ENCODE measurements at places on chromosomes 16 and 17.
A peak's percentile ranks its signal among the peaks of the same experiment; 100 is the strongest.

DNA sequence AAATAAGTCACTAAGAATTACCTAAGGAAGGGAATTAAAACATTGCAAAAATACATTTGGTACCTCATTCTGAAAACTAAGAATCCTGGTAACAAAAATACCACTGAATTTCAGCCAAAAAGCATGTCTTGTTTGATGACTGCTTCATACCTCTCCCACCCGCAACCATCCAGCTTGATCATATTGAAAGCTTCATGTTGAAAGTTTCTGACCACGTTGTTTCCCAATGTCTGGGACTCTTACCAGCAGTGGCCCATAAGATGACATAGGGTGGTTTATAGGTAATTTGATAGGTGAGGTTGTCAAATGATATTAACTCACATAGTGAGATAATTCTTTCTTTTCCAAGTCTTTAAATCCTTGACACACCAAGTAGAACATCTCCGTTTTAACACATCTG, 139.3 kb downstream of the CDH11 start:
- no peak for DNase-seq

- DNase-seq = no peak
Measured at GRCh38 chr16:31711344-31711845, 162.2 kb upstream of the ZNF267 start.

DNA sequence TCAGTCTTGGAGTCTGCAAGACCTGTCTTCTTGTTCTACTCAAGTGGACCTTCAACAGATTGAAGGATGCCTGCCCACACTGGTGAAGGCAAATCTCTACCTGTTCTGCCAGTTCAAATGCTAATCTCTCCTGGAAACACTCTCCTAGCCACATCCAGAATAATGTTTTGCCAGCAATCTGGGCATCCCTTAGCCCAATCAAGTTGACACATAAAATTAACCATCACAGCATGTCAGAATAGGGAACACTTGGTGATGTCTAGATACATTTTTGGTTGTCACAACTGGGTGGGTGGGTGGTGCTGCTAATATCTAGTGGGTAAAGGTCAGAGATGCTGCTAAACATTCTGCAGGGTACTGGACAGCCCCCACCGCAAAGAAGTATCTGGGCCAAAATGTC, 744.9 kb upstream of the SOX9 start:
- DNase-seq = no peak

GRCh38 chr16:89448656-89449055, 41.7 kb downstream of the ANKRD11 start:
- no peak for DNase-seq

GRCh38 chr17:12664894-12665262, 812 bp upstream of the MYOCD start:
- DNase-seq = no peak

- peak; percentile 81 for DNase-seq
Measured at GRCh38 chr17:35889818-35890773, 9.9 kb upstream of the CCL5 start.

GRCh38 chr16:4736546-4736945, 2.2 kb downstream of the DNAAF8 start:
- no peak for DNase-seq

- DNase-seq = no peak
Measured at GRCh38 chr16:49615576-49615975, 240.3 kb downstream of the ZNF423 start.

GRCh38 chr16:80948886-80949493, 57.7 kb downstream of the CMC2 start:
- no peak for DNase-seq

DNA sequence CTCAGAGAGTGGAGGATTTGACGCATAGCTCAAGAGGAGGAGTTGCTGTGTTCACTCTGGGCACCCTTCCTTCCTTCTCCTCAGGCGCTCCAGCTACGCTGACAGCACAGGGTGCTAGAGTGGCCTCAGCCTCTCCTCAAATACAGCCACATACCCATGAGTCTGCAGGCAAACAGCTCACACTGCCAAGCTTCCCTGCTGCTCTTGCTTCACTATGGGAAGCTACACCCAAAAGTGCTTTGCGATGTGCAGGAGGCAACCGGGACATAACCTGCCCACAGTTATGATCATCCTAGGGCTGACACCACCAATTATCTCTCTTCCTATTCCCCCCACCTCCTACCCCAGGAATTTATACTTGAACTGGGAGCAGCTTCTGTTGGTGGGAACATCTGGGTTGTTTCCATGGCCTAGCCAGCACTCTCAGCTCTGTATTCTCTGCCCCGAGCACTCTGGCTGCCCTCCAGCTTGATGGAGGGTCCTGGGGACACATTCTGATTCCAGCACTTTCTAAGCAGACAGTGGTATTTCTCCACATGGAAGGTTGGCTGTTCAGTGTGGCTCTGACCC, 40.3 kb upstream of the SREBF1 start:
- no peak for DNase-seq

DNA sequence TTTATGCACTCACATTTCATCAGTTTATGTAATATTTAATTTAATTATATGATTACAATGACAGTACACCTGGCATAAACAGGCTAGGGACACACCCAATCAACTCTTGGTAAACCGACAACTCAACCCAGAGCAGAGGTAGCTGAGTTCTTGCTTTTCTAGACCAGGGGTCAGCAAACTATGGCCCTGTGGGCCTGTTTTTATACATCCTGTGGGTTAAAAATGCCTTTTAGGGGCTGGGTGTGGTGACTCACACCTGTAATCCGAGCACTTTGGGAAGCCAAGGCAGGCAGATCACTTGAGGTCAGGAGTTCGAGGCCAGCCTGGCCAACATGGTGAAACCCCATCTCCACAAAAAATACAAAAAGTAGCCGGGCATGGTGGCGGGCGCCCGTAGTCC, 99.2 kb upstream of the TMEM97 start:
- no peak for DNase-seq

DNA sequence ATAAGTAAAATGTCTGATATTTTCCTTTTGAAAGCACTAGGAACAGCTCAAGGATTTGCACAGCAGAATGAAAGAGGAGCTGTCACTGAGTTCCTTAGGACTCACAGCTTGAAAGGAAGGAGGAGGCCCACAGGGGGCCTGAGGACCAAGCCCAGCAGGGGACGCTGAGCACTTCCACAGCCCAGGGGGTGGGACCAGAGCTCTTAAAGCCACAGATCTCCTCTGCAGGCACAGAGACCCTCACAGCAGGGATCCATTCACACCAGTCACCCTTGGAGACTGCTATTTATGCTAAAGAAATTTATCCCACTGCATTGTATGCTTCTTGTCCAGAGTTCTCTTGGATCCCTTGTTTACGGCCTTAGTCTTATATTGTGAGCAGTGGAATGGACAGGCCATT, 253.3 kb downstream of the STX8 start:
- no peak for DNase-seq

GRCh38 chr16:84754353-84754856, 54.6 kb downstream of the USP10 start:
- DNase-seq = peak; percentile 89

DNA sequence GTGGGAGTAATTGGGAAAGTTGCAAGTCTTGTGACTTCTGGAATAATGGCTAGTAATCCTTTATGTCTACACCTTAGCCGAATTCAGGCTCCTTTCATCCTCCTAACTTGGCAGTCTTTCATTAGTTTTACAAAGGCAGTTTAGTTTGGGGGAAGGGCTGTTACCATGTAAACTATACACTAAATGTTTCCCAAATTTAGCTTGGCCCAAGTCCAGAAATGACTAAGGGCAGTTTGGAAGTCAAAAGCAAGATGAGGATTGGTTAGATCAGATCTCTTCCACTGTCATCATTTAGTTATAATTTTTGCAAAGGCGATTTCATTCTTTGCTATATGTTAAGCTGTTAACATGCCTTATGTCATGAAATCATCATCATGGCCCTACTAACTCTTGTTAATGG, 115.4 kb upstream of the CACNG3 start:
- no peak for DNase-seq

GRCh38 chr17:59366040-59366757, 34.7 kb downstream of the YPEL2 start:
- peak; percentile 93 for DNase-seq

DNA sequence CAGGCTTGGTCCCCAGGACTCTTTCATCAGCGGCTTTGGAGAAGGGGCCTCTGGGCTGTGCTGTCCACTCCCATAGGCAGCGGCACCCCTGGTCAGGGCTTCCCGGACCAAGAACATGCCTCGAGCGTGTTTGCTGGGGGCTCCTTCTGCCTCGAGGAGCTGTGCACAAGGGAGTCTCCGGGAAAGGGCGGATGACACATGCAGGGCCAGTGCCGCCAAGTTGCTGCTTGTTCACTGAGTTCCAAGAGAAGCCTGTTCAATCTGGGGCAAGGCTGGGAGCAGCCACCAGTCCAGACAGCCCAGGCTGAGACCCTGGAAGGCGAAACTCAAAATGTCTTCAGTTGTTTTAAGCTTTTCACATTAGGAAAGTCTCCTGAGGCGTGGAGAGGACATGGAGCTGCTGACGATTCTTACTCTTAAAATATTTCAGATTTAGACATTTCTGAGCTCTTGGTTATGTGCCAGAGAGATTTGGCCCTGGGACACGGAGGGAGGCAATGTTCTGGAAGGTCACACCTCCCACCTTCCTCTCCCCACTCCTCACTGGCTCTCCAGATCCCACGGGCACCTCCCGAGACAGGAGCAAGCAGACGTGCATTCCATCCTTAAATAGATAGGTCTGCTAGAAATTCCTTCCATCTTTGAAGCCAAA, 84.5 kb upstream of the ZNF469 start:
- DNase-seq = no peak

GRCh38 chr17:73900516-73900915, 256.3 kb upstream of the SDK2 start:
- DNase-seq = no peak

DNA sequence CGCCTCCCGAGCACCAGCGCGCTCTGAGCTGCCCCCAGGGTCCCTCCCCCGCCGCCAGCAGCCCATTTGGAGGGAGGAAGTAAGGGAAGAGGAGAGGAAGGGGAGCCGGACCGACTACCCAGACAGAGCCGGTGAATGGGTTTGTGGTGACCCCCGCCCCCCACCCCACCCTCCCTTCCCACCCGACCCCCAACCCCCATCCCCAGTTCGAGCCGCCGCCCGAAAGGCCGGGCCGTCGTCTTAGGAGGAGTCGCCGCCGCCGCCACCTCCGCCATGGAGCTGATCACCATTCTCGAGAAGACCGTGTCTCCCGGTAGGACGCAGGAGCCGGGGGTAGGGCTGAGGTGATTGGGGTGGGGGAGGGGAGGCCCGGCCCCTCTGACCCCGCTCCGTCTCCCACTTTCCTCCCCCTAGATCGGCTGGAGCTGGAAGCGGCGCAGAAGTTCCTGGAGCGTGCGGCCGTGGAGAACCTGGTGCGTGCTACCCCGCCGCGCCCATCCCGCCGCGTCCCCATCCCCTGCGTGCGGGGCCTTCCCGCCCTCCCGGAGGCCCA, 329 bp downstream of the KPNB1 start:
- peak; percentile 44 for DNase-seq

DNA sequence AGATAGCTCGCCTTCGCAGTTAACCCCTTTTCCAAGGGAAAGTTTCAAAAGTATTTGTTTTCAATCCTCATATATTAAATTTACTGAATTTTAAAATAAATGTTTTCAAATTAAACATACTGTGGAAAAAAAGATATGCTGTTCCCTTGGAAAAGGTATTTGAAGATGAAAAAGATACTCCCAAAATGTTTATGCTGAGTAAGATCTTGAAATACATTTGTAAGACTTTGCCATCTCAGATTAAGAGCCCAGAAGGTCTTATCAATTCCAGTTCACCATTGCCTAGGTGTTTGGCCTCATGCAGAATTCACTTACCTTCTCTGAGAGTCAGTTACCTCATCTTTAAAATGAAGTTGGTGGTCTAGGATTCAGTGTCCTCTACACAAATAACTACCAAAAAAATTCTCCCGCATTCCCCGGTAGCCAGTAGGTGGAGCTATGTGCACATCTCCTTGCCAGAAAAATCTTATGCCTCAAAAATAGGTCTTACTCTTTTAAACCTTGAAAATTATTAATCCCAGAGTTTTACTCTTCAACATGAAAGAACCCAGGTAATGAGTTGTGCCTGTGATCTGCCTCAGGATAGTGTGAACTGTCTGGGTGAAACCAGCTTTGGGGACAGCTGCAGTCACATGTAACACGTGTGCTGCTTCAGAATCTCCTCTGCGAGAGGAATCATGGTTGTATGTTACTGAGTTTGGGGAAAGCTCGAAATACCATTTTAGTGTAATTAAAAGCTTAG, 178.3 kb downstream of the MRTFB start:
- peak; percentile 36 for DNase-seq

DNA sequence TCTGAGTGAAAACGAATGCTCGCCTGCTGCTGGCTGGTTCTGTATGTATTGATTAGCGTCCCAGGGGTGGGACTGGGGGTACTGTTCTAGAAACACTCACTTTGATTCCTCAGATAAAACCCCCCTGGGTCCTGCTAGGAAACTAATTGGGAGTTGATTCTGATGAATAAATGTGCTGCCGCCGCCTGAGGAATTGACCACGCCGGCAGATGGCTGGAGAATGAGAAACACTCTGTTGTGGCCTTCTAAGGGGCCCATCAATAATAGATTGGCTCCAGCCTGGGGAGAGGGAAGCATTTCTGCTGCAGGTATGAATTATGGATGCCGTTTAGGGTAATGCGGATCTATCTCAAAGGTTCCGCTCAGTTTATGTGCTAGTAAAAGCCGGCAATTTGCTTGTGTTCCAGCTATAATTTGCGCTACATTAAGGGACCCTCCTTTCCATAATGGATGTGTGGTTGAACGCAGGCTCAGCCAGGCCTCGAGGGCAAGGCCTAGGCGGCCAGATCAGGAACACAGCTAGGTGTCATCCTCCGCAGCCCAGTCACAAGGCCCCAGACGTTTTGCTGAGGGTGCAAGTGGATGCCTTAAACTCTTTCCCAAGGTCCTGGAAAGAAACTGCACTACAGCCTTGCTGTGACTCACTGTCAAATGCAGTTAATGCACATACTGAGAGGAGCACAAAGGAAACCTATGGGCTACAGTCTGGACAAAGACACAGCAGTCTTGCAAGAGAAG, 132.2 kb upstream of the HS3ST2 start:
- no peak for DNase-seq
